ENCODE measurements at places on chromosomes 2 and 18.

- DNase-seq: no peak
Observed at GRCh38 chr2:14677039-14677438, 44.5 kb downstream of the LRATD1 start.

GRCh38 chr2:97871096-97871780 lies 124.5 kb downstream of the TMEM131 start:
- no peak for DNase-seq

DNA sequence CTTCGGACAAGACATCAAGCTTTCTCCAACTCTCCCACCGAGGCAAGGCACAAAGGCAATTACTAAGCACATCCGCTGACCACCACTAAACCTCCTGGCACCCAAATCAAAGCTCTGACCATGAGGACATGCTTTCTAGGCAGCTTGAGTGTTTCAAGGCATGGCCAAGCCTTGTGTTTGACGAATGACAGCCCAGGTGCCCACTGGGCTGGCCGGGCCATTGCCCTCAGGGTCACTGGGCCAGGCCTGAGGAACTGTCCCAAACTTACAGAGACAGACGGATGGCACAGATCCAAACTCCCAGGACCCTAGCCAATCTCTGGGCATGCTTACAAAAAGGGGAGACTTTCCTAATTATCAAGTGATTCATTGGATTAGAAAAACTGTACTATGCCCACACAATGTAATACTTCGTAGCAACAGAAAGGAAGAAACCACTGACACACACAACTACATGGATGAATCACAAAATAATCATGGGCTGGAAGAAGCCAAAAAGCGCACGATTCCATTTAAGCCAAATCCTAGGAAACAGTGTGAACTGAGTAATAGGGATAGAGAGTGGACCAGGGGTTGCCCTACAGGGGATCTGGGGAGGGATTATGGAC lies 20.2 kb downstream of the CRACDL start:
- DNase-seq: no peak

- DNase-seq: peak; percentile 47
Observed at GRCh38 chr18:13452388-13452811, 233.8 kb downstream of the LDLRAD4 start.

DNA sequence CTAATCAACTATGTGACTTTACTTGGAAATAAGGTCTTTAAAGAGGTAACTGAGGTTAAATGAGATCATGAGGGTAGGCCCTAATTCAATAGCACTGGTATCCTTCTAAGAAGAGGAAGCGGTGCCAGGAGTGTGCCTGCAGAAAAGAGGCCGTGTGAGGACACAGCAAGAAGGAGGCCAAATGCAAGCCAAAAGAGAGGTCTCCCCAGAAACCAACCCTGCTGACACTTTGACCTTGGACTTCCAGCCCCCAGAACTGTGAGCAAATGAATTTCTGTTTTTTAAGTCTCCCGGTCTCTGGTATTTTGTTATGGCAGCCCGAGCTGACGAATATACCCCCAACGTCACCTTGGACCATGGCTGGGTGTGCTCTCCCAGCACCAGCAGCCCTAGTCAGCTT lies 257.5 kb upstream of the NCKAP5 start:
- DNase-seq: no peak

DNA sequence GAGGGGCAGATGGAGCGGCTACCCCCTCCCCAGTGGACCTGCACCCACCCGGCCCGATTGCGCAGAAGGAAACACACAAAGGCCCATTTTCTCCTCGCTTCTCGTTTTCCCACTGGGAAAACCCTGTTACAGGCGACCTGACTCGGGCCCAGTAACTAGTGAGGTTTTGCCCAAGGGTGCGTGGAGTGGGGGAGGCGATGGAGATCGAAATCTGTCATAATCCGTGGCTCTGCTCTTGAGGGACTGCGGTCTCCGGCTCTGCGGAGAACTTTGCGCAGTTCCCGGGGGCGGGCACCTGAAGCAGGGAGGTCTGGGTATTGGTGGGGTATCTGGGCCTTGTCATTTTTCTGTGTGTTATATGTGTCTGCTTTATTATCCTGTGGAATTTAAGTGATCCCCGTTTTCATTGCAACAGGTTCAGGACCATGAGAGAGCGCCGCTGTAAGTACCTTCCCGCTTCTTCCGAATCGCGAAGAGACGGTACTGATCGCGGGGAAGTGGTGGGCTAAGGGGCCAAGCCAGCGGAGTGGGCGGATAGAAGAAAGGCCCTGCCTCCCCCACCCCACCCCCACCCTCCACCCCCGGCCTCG lies 4.0 kb upstream of the HOXD4 start:
- DNase-seq: no peak

DNA sequence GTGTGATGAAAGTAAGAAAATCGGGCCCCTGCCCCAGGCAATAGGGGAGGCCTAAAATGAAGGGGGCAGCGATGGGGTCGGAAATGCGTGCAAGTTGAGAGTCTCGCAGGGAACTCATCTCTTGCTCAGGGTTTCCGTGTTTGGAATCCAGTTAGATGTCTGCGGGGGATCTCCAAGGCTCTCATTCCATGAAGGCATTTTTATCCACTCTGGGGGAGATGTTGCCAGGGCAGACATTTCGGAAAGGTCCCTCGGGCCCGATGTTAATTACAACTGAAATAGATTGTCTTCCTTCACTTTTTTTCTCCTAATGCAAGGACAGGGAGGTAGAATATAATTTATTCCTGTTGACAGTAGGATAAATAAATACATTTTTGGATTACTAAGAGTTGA lies 12.8 kb upstream of the SKOR2 start:
- no peak for DNase-seq

GRCh38 chr18:6009756-6010155 lies 114.4 kb upstream of the TMEM200C start:
- DNase-seq: no peak

GRCh38 chr2:32714521-32714920 lies 86.7 kb downstream of the TTC27 start:
- DNase-seq: no peak

DNA sequence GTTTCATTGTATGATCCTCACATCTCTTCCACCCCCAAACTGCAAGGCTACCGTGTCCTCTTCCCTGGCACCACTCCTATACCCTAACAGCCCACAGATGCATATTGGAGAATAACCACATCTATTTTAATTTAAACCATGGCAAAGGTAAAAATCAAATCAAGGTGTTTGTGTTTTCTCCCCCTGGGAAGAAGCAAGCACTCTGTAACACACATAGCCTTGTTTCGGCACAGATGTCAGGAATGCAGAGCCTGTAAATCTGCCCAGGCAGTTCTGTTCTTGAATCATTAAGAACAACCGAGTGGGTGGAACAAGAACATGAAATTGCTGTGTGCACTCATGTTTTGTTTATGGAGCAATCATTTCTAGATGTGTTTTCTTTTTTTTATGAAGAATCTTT lies 6.8 kb upstream of the COX7A2L start:
- DNase-seq: no peak

GRCh38 chr18:80148326-80149199 lies 39.5 kb downstream of the ADNP2 start:
- no peak for DNase-seq

GRCh38 chr2:230155359-230155758 lies 64.4 kb downstream of the SP110 start:
- no peak for DNase-seq

- DNase-seq: no peak
Observed at GRCh38 chr2:141522702-141523101, 608.1 kb downstream of the LRP1B start.

DNA sequence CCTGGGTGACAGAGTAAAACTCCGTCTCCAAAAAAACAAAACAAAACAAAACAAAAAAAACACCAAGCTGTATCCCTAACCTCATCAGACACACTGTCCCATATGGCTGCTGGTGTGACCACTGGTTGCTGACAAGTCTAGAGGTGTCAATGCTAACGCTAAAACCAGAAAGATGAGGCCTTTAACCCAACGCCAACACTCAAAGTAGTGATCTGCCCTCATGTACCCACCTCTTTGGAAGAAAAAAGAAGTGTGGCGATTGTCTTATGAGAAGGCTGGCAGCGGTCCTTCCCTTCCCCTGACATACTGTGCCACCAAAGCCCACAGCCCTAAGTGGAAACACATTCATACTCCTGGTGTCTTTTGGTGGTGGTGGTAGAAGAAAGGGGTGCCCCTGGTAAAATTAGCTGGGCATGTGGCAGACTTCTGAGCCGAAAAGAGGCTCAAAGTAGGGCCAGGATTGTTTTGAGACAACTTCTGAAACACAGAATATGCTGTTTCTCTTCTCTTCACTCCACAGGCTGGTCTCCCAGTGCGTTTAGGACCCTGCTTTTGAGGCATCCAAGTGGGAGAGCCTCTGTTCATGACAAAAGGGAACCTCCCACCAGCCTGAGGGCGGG lies 9.8 kb downstream of the SERTAD2 start:
- no peak for DNase-seq

GRCh38 chr2:205852457-205852856 lies 170.2 kb downstream of the NRP2 start:
- no peak for DNase-seq

GRCh38 chr2:45957533-45958227 lies 306.2 kb downstream of the PRKCE start:
- DNase-seq: no peak

DNA sequence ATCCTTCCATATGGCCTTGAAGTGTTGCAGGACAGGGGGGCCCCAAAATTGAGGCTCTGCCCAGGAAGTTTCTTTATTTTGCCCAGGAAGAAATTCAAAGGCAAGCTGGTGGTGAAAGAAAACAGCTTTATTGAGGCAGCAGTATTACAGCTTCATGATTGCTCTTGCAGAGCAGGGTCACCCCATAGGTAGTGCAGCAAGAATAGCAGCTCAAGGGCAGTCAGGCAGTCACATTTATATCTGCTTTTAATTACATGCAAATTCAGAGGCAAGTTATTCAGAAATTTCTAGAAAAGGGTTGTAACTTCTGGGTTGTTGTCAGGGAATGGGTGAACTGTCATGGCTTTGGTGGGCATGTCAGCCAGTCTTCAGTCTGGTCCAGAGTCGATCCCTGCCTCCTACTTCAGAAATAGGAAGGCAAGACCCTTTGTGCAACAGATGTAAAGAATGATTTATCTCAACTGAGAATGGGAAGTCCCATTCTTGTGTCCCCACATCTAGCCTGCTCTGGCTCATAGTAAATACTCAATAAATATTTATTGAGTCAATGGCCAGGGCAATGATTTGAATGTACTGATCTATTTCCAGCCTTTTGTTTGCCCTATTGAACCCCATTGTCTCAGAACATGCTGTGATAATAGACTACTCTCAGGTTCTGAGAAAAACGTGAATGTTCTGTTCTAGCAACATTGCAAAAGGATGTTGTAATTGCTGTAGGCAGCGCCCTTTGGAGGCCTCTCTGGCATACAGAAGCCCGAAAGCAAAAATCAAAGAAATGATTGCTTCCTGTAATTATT lies 129.8 kb downstream of the MYO3B start:
- DNase-seq: no peak

DNA sequence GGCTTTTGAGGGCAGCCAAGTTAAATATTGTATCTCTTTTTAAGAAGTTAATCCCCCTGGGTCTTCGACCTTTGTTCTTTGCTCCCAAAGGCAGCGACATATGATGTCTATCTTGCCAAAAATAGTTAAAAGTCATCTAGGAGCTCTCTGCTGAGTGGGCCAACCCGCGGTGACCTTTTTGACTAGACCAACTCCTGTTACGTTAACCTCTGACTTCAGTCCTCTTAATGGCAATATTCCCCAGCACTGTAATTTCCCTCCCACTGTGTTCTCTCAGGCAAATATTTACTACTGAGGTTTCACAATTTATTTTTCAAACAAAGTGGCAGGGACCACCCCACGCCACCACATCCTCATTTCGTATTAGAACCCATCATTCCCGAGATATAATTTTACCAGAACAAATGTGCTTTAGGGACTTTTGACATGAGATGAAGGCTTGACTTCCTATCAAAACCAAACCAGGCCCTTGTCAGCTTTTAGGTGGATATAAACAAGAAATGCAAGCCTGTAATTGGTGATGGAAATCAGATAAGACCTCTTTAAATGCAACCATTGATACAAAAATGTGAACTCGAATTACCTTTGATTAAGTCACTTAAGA lies 764.7 kb downstream of the SATB2 start:
- DNase-seq: no peak

DNA sequence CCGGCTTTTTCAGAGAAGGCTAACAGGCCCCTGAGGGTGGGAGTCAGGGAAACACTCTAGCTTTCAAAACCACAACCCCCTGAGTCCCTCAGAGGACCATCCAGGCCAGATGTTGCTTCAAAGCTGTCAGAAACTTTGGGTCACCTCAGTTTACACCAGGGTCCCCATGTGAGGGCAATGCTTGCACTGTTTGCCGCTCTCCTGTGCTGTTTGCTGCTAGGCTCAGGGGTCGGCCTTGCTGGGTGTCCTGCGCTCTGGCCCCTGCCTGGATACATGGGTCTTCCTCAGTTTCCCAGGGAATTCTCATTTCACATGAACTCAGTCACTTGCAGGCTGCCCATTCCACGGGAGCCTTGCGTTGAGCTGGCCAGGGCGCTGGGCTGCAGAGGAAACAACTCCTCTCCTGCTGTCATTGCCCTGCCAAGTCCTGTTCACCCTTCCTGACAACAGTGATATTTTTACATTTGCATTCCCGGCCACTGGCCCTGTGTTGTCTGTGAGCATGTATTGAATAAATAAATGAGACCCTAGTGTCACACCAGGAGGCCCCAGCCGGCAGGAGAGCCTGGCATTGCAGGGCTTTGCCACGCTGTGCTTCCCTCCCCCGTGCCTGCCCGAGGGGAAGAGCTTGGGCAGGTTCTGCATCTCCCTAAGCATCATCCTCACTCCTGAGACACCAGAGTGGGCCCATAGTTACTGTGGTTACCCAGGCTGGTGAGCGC lies 73.2 kb upstream of the RAB6C start:
- DNase-seq: no peak

GRCh38 chr2:2640371-2640770 lies 309.3 kb upstream of the MYT1L start:
- DNase-seq: no peak

DNA sequence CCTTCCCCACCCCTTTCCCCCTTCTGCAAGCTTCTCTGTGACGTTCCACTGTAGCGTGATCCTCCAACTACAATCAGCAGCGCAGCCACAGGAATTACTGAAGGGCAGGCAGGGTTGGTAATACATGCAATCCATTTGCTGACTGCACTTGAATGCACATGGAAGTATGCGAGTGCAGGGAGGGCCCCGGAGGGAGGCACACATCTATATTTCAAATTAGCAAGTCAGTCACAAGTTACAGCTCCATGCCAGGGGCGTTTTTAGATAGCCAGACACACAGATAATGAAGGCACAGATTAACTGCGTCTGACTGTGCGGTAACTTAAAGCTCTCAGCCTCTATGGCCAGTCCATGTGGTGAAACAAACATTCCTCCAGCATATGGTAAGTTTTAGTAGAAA lies 209.2 kb upstream of the GATA6 start:
- DNase-seq: no peak

- DNase-seq: no peak
Observed at GRCh38 chr18:58501066-58501896, 127.6 kb downstream of the ALPK2 start.

- no peak for DNase-seq
Observed at GRCh38 chr18:77100751-77101355, 31.7 kb downstream of the MBP start.

GRCh38 chr2:51158251-51158650 lies 126.3 kb upstream of the NRXN1 start:
- no peak for DNase-seq

GRCh38 chr2:18614041-18614440 lies 24.7 kb upstream of the NT5C1B start:
- no peak for DNase-seq

Measured in amniotic stem cell (primary cell).